NCI-H187 (cell line): ENCODE measurements at places on chromosomes 5 and 9.

DNA sequence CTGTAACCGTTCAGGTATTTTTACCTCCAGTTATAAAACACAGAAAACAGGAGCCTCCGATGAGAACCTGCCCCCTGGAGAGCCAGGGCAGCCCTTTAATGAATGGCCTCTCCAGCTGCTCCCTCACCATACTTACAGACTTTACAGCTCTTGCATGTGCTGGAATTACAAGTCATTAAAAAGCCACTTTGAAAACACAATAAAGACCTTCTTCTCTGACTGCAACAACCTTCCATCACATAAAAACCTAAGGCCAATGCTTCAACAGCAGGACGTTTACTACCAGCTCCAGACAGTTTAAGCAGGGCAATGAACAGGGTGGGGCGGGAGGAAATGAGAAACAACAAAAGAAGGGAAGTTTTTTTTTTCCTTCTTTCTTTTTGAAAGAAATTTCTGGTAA lies 213.8 kb downstream of the MLLT3 start:
- DNase-seq, result no peak

DNA sequence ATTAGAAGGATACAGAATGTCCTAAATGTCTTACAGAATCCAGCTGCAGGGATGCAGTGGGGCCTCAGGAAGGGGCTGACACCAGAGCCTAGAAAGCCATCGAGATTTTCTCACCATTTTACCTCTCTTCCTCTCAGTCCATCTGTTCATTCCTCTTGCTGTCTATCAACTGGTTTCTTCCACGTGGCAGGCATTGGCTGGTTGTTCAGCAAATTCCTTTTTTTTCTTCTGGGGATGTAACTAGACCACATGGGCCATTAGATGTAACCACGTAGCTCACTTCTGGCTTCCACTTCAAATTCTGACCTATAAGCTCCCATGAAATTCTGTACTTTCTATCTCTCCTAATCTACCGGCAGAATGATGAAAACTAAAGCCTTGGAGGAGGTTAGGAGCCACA lies 93.6 kb upstream of the MTAP start:
- no peak for DNase-seq

- no peak for DNase-seq
Observed at GRCh38 chr5:30131-30530, 61.8 kb upstream of the PLEKHG4B start.

DNA sequence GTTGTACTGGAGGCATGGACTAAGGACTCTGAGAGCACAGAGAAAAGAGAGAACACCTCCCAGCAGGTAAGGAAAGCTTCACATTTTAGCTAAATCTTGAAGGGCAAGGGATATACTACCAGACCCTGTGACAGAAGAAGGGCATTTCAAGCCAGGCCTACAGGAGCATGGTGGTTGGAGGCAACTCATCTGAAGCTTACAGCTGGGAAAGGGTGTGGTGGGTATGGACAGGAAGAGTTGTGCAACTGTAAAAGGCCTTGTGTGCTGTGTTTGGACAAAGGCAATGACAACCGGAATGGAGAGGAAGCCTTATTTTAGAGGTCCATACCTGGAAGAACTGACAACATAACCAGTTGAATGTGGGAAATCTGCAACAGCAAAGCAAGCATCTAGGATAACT lies 31.2 kb downstream of the NIPSNAP3B start:
- no peak for DNase-seq

- DNase-seq, result no peak
Observed at GRCh38 chr5:150166650-150167511, at the start of gene CDX1. TSS of gene CDX1 (plus strand) at chr5:150166778. CDS start at chr5:150166877, 99 bp downstream.

DNA sequence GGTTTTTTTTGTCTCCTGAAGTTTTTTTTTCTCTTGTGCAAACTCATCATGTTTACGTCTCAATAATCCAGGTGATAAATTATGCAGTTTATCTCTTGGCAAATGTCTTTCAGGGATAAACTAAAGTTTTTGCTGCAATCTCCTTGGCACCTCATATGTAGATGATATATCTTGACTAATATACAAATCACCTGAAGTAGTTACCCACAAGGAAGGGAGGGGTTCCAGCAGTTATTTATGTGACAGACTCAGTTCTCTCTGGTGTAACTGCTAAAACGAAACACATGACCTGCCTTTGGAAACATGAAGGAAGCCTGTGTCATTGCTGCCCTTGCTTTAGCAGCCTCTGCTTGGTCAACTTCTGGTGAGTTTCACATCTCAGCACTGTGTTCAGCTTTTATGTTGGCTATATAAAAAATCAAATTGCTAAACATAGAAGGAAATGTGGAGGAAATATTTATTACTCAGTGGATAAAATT lies 39.3 kb upstream of the KIAA1958 start:
- no peak for DNase-seq

- no peak for DNase-seq
Observed at GRCh38 chr9:106032978-106033377, 338.6 kb downstream of the TMEM38B start.

GRCh38 chr9:126947529-126947928 lies 32.9 kb downstream of the RALGPS1 start:
- DNase-seq, result no peak
